Subcutaneous preadipocyte (primary cell): ENCODE measurements at places on chromosomes 4 and X. TPM values are rescaled to one million over a fixed set of nuclear protein-coding genes. Genes with fewer than 3 reads are reported as not detected.

MAGEA6 gene
- total RNA-seq, result not detected in 2 replicates

SHROOM2 gene
- total RNA-seq, result under 0.01 TPM in 1 of 2 replicates, not detected in the other

DUSP21 gene
- not detected in 2 replicates for total RNA-seq

RTL5 gene
- total RNA-seq, result 1.1 and 1.2 TPM in 2 replicates

VSIG4 gene
- under 0.01 TPM in 1 of 2 replicates, not detected in the other for total RNA-seq

PPP4R3C gene
- not detected in 2 replicates for total RNA-seq

MGARP gene
- 1.8 TPM in 2 replicates for total RNA-seq

ZNF81 gene
- total RNA-seq, result 4.0 and 5.9 TPM in 2 replicates

ZNF157 gene
- not detected in 2 replicates for total RNA-seq

GABRQ gene
- not detected in 2 replicates for total RNA-seq

PDS5A gene
- total RNA-seq, result 57.0 and 78.6 TPM in 2 replicates
